Uterus (tissue), 4 donors: ENCODE measurements at places on chromosomes 2 and 18. TPM values are rescaled to one million over a fixed set of nuclear protein-coding genes. Genes with fewer than 3 reads are reported as not detected.
A peak's percentile ranks its signal among the peaks of the same experiment; 100 is the strongest.

Gene SLC23A3
- total RNA-seq = 8.1 TPM

Gene RGPD8
- 27.9 TPM for total RNA-seq

Gene C2orf78
- total RNA-seq = not detected

DNA sequence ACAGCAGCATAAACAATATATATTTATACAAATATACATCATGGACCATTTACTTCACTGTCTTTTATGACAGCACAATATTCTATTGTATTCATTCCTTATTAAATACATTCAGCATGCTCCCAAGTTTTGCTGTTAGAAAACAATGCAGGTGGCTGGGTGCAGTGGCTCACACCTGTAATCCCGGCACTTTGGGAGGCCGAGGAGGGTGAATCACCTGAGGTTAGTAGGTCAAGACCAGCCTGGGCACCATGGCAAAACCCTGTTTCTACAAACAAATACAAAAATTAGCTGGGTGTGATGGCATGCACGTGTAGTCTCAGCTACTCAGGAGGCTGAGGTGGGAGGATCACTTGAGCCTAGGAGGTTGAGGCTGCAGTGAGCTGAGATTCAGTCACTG, 39.0 kb downstream of the NPC1 start:
- DNase-seq = no peak
- no peaks in the 10 kb centered on the region for H3K27me3 ChIP-seq
- no peak overlapping the region for H3K27ac ChIP-seq
- H3K4me3 ChIP-seq = no peak overlapping the region
- no peaks in the 10 kb centered on the region for H3K4me1 ChIP-seq
- H3K36me3 ChIP-seq = no peaks in the 10 kb centered on the region

DNA sequence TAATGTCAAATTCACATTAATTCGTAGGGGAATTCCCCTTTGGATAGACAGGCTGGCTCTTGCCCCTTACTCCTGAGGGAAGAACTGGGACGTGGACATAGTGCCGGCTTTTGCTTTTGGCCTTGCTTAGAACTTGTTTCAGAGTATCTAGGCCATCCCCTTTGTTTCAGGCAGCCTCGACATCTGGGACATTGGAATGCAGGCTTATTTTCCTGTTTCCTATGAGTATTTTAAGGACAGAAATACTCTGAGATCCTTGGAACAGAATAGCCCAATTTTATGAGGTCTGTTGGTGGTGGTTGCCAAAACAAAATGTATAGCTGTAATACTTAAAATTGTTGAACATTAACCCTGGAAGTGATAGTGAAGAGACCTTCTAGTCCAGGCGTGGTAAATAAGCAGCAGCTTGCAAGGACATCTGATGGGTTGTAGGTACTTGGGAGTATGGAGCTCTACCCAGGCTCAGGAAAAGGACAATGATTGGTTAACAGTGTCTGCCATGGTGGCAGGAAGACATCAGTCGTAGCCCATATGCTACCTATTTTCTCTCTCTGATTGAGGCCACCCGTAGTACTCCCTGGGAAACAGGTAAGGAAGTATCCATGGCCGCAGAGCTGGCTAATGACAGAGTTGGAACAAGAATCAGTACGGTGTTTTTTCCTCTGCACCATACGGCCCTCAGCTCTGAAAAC, 112.4 kb downstream of the CDK15 start:
- no peak for DNase-seq
- H3K27ac ChIP-seq = no peak overlapping the region
- H3K27me3 ChIP-seq = no peaks in the 10 kb centered on the region

Gene GAREM2
- total RNA-seq = 1.2 TPM

GRCh38 chr2:68853915-68854314, 17.3 kb downstream of the BMP10 start:
- no peaks in the 10 kb centered on the region for H3K36me3 ChIP-seq
- no peaks in the 10 kb centered on the region for H3K27me3 ChIP-seq

- H3K4me3 ChIP-seq = no peak overlapping the region
- no peaks in the 10 kb centered on the region for H3K4me1 ChIP-seq
- H3K27ac ChIP-seq = no peak overlapping the region
- DNase-seq = no peak
Measured at GRCh38 chr18:34322365-34323289, 97.9 kb upstream of the NOL4 start.

DNA sequence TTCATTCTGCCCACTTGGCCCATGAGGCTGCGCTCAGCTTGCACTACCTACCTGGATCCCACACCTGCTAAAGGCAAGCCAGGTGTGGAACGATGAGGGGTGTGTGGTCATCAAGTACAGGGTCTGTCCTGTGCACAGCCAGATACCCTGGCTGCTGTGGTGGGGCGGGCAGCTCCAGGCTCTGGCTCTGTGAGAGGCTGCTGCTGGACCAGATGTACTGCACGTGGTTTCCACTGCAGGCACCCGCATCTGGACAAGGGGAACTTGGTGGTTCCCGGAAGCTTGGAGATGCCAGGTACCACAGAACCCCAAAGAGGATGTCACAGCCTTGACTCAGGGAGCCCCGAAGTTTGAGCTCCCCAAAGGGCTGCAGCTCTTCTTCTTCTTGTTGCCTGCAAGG, 68.1 kb upstream of the ZNF804A start:
- no peak for DNase-seq
- H3K27ac ChIP-seq = no peak overlapping the region
- H3K36me3 ChIP-seq = no peaks in the 10 kb centered on the region
- H3K27me3 ChIP-seq = no peaks in the 10 kb centered on the region
- no peaks in the 10 kb centered on the region for H3K4me1 ChIP-seq

DNA sequence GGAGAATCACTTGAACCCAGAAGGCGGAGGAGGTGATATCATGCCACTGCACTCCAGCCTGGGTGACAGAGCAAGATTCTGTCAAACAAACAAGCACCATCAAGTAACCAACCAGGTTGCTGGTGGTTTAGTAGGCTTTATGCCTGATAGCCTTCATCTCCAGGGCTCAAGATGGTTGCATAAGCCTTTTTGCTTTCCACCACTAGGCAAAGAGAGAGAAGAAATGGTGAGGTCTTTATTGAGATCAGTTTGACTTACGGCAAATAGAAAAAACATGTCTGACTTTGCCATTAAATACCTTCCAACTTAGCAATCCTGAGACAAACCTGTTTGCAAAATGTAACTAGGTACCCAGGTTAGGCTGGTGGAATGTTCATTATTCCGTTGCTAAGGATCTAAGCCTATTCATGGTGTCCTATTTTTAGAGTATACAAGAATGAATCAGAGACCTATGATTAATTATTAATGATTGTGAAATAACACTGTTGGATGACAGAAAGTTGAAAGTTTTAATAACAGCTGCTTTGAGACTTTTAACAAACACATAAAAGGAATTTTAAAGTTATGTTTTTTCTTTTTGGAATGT, 53.5 kb upstream of the SLC38A11 start:
- no peaks in the 10 kb centered on the region for H3K36me3 ChIP-seq
- no peak overlapping the region for H3K27ac ChIP-seq
- no peaks in the 10 kb centered on the region for H3K4me1 ChIP-seq

DNA sequence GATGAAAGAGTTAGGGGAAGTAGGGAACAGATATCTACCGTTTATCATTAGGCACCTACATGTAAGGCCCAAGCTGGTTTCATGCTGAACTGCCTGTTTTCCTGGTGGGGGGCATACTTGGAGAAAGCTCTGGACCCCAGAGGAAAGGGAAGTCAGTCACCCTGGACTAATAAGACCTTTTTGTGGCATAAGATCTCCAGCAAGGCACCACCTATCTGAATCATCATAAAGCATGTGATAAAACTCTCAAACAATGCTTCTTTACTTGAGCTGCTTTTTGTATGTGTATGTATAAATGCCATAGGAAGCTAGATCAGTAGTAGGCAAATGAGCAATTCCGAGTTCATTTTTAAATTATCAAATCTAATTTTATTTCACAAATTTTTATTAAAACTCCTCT, 104.8 kb downstream of the TANC1 start:
- DNase-seq = no peak
- H3K4me1 ChIP-seq = peaks cover 7% of the 10 kb centered on the region
- H3K27me3 ChIP-seq = no peaks in the 10 kb centered on the region
- peak overlapping the region; percentile 57 for H3K27ac ChIP-seq
- H3K36me3 ChIP-seq = no peaks in the 10 kb centered on the region

Gene HOXD10
- 72.8 TPM for total RNA-seq

Gene UGT1A8
- not detected for total RNA-seq

DNA sequence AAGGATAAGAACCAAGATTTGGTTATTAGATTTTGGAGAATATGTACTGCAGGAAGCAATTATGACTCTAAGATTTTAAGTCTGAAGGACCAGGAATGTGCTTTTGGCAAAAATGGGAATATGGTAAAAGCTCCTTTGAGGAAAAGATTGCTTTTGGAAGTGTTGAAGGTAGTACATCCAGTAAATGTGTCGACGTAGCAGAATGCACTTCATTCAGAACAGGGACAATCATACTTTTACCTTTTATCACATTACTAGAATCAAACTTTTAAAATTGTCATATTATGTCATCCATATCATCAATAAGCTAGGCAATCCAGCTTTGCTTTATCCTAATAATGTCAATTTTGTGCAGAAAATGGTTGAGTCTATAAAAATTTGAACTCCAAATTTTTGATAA, 74.3 kb upstream of the MSTN start:
- DNase-seq = no peak
- H3K4me1 ChIP-seq = no peaks in the 10 kb centered on the region
- H3K4me3 ChIP-seq = no peak overlapping the region
- H3K27ac ChIP-seq = no peak overlapping the region

DNA sequence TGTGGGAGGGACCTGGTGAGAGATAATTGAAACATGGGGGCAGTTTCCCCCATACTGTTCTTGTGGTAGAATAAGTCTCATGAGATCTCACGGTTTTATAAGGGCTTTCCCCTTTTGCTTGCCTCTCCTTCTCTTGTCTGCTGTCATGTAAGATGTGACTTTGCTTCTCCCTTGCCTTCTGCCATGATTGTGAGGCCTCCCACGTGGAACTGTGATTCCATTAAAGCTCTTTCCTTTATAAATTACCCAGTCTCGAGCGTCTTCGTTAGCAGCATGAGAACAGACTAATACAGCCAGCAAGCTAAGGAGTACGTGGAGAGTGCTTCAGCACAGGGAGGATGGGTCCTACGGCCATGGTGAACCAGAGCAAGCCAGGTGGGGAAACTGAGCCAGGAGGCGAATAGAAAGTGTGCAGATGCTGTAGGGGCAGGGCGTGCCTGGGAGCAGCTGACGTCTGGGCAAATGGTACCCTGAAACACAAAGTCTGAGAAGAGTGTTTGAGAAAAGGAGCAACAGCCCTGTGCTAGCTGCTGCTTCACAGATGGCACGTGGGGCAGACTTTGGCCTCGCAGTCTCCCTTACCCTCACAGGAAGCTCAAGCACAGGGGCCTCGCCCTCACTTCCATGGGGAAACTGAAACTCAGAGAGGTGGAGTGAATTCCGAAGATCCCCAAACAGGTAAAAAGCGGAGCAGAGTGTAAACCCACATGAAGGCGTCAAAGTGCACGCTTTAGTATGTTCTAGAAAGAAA, 64.2 kb downstream of the MYT1L start:
- no peak overlapping the region for H3K27ac ChIP-seq
- no peak overlapping the region for H3K4me3 ChIP-seq
- DNase-seq = no peak
- H3K27me3 ChIP-seq = no peaks in the 10 kb centered on the region
- no peaks in the 10 kb centered on the region for H3K36me3 ChIP-seq
- H3K4me1 ChIP-seq = no peaks in the 10 kb centered on the region
